ACHN (cell line): ENCODE measurements at places on chromosomes 1 and 21.

DNA sequence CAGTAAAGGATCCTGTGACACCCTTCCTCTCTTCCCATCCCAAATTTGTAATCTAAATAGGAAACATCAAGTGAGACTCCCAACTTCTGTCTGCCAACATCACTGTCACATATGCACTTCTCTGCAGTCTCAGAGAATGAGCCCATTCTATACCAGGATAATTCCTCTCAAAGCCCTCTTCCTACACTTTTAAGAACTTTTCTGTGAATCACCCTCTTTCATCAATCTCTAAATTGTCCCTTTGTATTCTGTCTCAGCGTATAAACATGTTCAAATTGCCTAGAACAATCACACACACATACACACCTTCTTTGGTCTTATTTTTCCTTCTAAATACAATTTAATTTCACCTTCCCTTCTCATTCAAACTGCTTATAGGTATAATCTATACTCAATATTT is 111.8 kb downstream of the PTBP2 start:
- DNase-seq: no peak

DNA sequence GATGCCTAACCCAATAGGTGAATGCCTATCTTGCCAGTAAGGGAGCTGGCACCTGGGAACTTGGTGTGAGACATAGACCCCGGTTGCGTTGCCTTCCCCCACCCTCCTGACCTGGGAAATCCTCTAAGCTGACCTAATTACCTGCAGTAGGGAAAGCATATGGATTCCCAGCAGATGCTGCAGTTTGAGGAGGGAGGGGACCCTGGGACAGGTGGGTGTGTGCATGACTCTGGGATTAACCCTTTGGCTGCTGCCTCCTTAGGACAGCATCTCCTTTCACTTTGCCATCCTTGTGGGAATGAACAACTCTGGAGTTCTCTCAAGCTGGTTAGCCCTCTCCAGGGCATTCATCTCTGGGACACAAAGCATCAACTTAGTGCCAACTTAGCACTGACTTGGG is 16.4 kb upstream of the NFASC start:
- no peak for DNase-seq

DNA sequence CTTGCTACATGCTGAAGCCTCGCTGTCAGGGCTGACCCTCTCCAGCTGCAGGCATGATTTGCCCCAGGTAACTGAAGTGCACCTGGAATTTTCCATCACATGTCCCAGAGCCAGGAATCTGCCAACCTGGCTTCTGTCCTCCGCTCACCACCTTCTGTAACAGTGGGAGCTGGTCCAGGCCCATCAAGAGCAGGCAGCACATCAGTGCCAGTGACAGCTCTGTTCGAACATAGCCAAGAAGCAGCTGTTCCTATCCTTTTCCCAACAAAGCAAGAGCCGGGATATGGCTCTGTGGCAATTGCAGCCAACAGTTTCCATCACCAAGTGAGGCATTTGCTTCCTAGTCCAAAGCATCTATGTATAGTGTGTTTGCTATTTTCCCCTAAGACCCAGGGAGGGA is 42.2 kb upstream of the KANK4 start:
- DNase-seq: no peak

GRCh38 chr1:56975446-56975845 is 9.6 kb upstream of the C8B start:
- no peak for DNase-seq

GRCh38 chr1:89271341-89272015 is 1.2 kb downstream of the GBP5 start:
- no peak for DNase-seq

- no peak for DNase-seq
Measured at GRCh38 chr1:3553166-3553939, 58.0 kb downstream of the MEGF6 start.

- peak; percentile 61 for DNase-seq
Measured at GRCh38 chr1:117284399-117285215, 73.9 kb upstream of the VTCN1 start.

GRCh38 chr1:10540277-10541005 is 65.7 kb downstream of the PEX14 start:
- no peak for DNase-seq

- DNase-seq: peak; percentile 58
Measured at GRCh38 chr21:46183910-46184624, at the start of gene SPATC1L. Gene SPATC1L (minus strand): TSS chr21:46184459. CDS start chr21:46182816, 1,643 bp downstream.

DNA sequence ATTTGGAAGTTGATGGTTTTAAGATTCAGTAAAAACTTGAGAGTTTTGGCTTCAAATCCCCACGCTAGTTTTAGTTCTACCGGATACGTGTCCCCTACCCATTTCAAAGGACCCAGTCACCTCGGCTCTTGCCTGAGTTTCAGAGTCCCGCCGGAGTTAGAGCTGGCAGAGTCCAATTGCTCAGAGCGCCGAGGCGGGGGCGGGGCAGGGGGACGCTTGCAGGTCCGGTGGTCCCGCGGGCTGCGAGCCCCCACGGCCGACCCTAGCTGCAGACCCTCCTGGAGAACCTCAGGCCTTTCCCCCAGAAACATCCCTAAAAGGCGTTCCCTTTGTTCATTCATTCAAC is 765 bp upstream of the VPS45 start:
- no peak for DNase-seq

GRCh38 chr1:94907136-94907535 is 19.8 kb downstream of the CNN3 start:
- no peak for DNase-seq
